ENCODE measurements at places on chromosomes 1 and 21.

DNA sequence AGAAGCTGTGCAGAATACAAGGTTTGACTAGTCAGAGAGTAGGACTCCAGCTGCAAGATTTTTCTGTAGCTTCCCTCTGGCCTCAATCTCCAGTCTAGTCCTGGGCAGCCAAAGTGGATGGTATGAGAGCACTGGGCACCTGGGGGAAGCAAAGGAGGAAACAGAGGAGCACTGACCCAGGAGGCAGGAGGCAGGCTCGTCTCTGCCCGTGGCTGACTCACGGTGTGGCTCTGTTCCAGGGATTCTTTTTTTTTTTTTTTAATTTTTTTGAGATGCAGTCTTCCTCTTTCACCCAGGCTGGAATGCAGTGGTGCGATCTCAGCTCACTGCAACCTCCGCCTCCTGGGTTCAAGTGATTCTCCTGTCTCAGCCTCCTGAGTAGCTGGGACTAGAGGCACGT lies 4.1 kb upstream of the NPPB start:
- DNase-seq, result no peak

- DNase-seq, result no peak
These were observed 1.0 kb downstream of the CDKN2C start for GRCh38 chr1:50970931-50971582.

- no peak for DNase-seq
These were observed 114.9 kb downstream of the CASZ1 start for GRCh38 chr1:10681296-10682107.

DNA sequence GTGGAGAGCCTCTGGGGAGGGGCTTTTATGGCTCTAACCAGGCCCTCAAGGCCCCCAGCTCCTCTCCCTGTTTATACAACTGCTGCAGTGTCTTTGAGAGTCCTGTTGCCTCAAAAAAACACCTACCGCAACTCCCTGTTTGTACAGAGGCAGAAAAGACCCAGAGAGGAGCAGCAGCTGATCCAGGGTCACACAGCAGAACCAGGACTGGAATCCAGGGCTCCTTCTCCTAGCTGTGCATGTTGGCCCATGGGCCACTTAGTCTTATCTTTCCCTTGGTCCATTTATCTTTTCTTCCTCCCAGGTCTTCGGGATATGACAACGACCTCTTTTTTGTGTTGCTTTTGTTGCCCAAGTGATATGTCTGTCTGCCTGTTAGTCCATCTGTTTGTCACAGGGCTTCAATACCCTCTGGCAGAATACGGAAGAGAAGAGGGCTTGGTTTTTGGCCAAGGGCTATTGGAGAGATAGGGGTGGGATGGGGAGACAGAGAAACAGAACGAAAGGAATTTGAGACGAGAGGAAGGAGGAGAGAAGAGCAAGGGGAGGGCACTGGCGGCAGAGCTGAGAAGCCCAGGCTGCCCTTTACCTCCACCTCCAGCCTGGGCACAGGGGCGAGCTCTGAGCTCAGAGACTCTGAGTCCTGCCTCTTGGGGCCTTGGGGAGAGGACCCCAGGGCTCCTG lies 33.5 kb upstream of the WASF2 start:
- no peak for DNase-seq

DNA sequence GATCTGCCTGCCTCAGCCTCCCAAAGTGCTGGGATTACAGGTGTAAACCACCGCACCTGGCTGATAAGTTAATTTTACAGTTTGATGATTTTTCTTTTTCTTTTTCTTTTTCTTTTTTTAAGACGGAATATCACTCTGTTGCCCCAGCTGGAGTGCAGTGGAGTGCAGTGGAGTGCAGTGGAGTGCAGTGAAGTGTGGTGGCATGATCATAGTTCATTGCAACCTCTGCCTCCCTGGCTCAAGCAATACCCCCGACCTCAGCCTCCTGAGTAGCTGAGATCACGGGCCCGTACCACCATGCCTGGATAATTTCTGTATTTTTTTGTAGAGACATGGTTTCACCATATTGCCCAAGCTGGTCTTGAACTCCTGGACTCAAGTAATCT lies 84.4 kb upstream of the CXADR start:
- no peak for DNase-seq

- no peak for DNase-seq
These were observed 794.7 kb upstream of the ADAMTS5 start for GRCh38 chr21:27761623-27762022.

DNA sequence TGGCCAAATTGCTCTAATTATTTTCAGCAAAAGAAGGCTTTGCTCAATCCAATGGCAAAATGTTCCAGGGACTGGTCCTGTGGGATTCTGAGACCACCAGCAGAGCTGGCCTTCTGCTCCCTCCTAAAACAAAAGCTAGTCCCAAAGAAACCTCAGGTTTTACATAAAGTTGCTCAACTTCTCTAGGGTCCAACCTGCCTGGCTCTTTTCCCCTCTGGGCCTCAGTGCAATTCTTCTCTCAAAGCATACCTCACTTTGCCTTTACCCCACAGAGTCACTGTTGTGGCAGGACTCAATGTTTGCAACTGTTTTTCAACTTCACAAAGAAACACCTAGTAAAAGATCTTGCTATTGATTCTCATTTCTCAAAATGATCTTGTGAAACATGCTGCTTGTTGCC lies 39.8 kb downstream of the TBX15 start:
- DNase-seq, result no peak

GRCh38 chr21:45868488-45868887 lies 113.1 kb upstream of the COL6A1 start:
- no peak for DNase-seq

GRCh38 chr1:170770254-170770653 lies 106.3 kb downstream of the PRRX1 start:
- DNase-seq, result no peak

Data from caudate nucleus (tissue), 63 donors.